CD8-positive, alpha-beta memory T cell (primary cell): ENCODE measurements at places on chromosomes 12 and 14. TPM values are rescaled to one million over a fixed set of nuclear protein-coding genes. Genes with fewer than 3 reads are reported as not detected.

Gene LMNTD1
- total RNA-seq, result not detected

Gene ERP27
- total RNA-seq, result 2.1 TPM

Gene OR4K15
- total RNA-seq, result not detected

Gene SLC6A13
- total RNA-seq, result 0.31 TPM

Gene CLEC9A
- total RNA-seq, result not detected

Gene ABCC9
- total RNA-seq, result not detected

Gene GDF3
- total RNA-seq, result not detected

Gene TAS2R31
- total RNA-seq, result 1.0 TPM

Gene AKAP5
- 3.1 TPM for total RNA-seq

Gene OR10AD1
- not detected for total RNA-seq

GRCh38 chr12:65266408-65266807 is 12.1 kb upstream of the MSRB3 start:
- H3K4me1 ChIP-seq, result no peaks in the 10 kb centered on the region
- H3K36me3 ChIP-seq, result no peaks in the 10 kb centered on the region
- DNase-seq, result no peak
- no peaks in the 10 kb centered on the region for H3K27me3 ChIP-seq
- no peak overlapping the region for H3K4me3 ChIP-seq
- no peak overlapping the region for H3K27ac ChIP-seq

- H3K27me3 ChIP-seq, result no peaks in the 10 kb centered on the region
- H3K4me1 ChIP-seq, result no peaks in the 10 kb centered on the region
- H3K36me3 ChIP-seq, result no peaks in the 10 kb centered on the region
- DNase-seq, result no peak
These were observed 142.6 kb downstream of the MIPOL1 start for GRCh38 chr14:37340353-37340752.

DNA sequence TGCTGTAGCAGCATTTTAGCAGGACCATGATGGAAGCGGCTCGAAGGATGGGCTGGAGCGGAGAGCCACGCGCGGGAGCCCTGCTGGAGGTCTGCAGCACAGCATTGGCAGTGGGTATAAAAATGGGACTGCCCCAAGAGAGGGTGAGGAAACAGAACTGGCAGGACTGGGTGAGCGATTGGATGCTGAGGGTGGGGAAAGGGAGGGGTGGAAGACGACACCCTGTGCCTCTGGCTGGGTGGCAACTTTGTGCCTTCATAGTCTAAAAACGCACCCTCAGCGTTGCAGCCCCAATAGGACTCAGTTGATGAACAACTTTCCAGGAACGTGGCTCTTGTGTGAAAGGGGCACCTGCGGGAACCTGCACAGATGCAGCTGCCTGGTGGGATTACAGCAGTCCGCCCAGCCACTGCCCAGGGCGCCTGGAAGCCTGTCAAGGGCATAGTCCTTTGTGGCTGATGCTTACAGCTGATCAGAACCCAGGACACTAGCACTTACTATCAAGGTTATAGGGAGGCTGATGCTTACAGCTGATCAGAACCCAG is 73.0 kb downstream of the NINJ2 start:
- H3K4me1 ChIP-seq, result no peaks in the 10 kb centered on the region
- H3K4me3 ChIP-seq, result no peak overlapping the region
- no peak overlapping the region for H3K27ac ChIP-seq

- DNase-seq, result no peak
- no peaks in the 10 kb centered on the region for H3K36me3 ChIP-seq
- H3K27ac ChIP-seq, result no peak overlapping the region
- H3K27me3 ChIP-seq, result no peaks in the 10 kb centered on the region
- no peak overlapping the region for H3K4me3 ChIP-seq
These were observed 2.9 kb upstream of the TDRD9 start for GRCh38 chr14:103925316-103925715.

GRCh38 chr12:12527820-12528296 is 34.8 kb downstream of the DUSP16 start:
- peaks cover 27% of the 10 kb centered on the region for H3K4me1 ChIP-seq
- DNase-seq, result no peak
- H3K4me3 ChIP-seq, result no peak overlapping the region
- H3K27me3 ChIP-seq, result no peaks in the 10 kb centered on the region
- no peak overlapping the region for H3K27ac ChIP-seq

- no peaks in the 10 kb centered on the region for H3K4me1 ChIP-seq
- no peak overlapping the region for H3K27ac ChIP-seq
These were observed 39.8 kb downstream of the TMTC3 start for GRCh38 chr12:88181881-88182280.

DNA sequence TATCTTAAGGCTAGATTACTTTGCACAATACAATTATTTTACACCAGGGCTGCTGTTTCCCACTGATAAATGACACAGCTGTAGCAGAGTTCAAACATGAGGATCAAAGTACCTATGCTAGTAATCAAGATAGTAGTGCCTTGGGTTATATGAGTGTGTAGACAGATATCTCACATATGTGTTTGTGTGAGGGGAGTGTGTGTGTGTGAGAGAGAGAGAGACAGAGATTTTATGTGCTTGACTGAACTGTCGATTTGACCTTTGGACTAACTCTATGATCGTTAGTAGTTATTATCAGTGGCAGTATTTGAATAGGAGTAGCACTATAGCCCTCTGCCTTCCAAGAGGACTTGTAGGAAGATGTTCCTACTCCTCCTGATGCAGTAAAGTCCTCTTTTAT is 15.5 kb downstream of the PLEKHA5 start:
- no peaks in the 10 kb centered on the region for H3K36me3 ChIP-seq
- H3K4me1 ChIP-seq, result no peaks in the 10 kb centered on the region
- DNase-seq, result no peak
- no peak overlapping the region for H3K4me3 ChIP-seq

DNA sequence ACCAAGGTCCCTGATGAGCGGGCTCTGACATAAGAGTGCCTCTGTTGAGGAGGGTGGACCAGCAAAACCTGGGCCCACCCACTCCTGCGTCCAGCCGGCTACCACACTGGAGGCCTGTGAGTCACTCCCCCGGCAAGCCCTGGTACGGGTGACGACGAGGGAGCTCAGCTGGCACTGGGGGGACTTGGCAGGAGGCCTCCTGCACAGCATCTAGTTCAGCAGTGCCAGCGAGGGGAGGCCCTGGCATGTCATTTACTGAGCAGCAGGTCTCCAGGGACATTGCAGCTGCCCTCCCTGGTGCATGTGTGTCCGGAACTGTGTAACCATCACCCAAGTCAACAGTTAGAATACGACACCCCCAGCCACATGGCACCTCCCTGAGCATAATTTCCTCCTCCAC is 24.4 kb downstream of the CD9 start:
- no peaks in the 10 kb centered on the region for H3K36me3 ChIP-seq
- no peak overlapping the region for H3K27ac ChIP-seq
- no peak overlapping the region for H3K4me3 ChIP-seq
- no peak for DNase-seq
- no peaks in the 10 kb centered on the region for H3K27me3 ChIP-seq

GRCh38 chr14:96094211-96094610 is 55.0 kb downstream of the C14orf132 start:
- no peaks in the 10 kb centered on the region for H3K36me3 ChIP-seq
- DNase-seq, result no peak
- no peak overlapping the region for H3K4me3 ChIP-seq
- no peaks in the 10 kb centered on the region for H3K27me3 ChIP-seq
- no peaks in the 10 kb centered on the region for H3K4me1 ChIP-seq

GRCh38 chr12:11412731-11413130 is 17.4 kb upstream of the PRB2 start:
- H3K4me3 ChIP-seq, result no peak overlapping the region
- H3K36me3 ChIP-seq, result no peaks in the 10 kb centered on the region
- H3K4me1 ChIP-seq, result no peaks in the 10 kb centered on the region
- no peak for DNase-seq
- no peak overlapping the region for H3K27ac ChIP-seq

DNA sequence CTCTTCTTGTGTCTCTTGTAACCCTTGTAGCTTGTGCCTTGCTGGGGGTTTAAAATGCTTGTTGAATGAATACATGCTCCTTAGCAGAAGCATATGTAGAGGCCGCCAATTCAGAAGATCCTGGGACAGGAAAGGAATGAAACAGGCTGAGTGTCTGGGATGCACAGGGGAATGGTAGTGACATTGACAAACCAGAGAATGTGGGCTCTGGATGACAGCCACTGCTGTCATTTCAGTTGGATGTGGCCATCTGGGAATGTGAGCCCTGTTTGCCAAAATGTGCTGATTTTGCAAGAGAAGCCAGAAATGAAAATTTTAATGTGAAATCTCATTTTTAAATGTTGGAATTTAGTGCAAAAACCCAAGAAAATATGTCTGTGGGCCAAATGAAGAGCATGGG is 136.8 kb downstream of the DACT1 start:
- H3K4me1 ChIP-seq, result no peaks in the 10 kb centered on the region
- no peak overlapping the region for H3K4me3 ChIP-seq
- H3K36me3 ChIP-seq, result no peaks in the 10 kb centered on the region
- DNase-seq, result no peak

GRCh38 chr12:26195250-26195640 is at the start of gene SSPN:
Gene SSPN (plus strand): TSS chr12:26195573. CDS start chr12:26195673, 100 bp downstream.
- no peaks in the 10 kb centered on the region for H3K4me1 ChIP-seq
- no peaks in the 10 kb centered on the region for H3K36me3 ChIP-seq
- DNase-seq, result no peak

GRCh38 chr14:75429562-75429961 is 1.7 kb downstream of the JDP2 start:
- peaks cover 10% of the 10 kb centered on the region for H3K27me3 ChIP-seq
- H3K36me3 ChIP-seq, result no peaks in the 10 kb centered on the region
- no peak for DNase-seq
- peaks cover 6% of the 10 kb centered on the region for H3K4me1 ChIP-seq
- no peak overlapping the region for H3K4me3 ChIP-seq
- H3K27ac ChIP-seq, result no peak overlapping the region

GRCh38 chr12:88153959-88154358 is 11.9 kb downstream of the TMTC3 start:
- no peak overlapping the region for H3K27ac ChIP-seq
- no peak for DNase-seq
- H3K36me3 ChIP-seq, result no peaks in the 10 kb centered on the region
- no peaks in the 10 kb centered on the region for H3K4me1 ChIP-seq
- H3K4me3 ChIP-seq, result no peak overlapping the region

DNA sequence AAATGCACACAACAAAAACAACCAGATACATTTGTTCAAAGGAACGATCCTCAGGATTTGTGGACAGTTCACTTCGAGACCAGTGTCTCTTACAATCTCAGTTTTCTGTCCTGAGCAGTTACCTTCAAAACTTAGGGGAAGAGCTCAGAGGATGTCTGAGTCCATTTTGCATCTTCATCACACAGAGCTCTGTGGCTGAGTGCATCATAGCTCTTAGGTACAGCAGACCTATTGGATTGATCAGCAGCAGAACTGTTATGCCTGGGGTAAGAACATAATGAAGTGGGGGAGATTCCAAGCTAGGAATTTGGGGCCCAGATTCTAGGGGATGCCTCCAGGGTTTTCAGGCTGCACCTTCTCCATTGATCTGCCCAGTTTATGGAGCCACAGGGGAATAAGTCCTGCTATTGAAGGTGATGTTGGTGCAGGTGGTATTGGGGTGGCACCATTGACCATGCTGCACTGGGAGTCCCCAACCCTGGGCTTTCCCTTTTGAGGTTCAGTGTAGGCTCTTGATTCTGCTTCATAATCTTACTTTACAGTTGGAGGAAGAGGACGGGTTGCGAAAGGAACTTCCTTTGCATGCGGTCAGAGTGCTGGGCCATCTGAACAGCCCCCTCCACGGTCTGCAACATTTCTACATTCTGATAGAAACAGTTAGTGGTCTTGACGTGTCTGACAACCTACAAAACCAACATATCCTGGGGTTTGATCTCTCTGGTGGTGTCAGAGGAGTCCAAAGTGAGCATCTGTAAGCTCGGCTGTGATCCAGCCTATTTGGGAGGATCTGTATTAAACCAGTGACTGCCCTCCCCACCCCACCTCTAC is 112.8 kb downstream of the CHST11 start:
- no peaks in the 10 kb centered on the region for H3K36me3 ChIP-seq
- H3K4me3 ChIP-seq, result no peak overlapping the region
- H3K27ac ChIP-seq, result no peak overlapping the region
- H3K4me1 ChIP-seq, result peaks cover 49% of the 10 kb centered on the region
- no peaks in the 10 kb centered on the region for H3K27me3 ChIP-seq

- no peaks in the 10 kb centered on the region for H3K36me3 ChIP-seq
- no peak overlapping the region for H3K27ac ChIP-seq
- H3K27me3 ChIP-seq, result no peaks in the 10 kb centered on the region
- H3K4me1 ChIP-seq, result peaks cover 32% of the 10 kb centered on the region
- DNase-seq, result no peak
These were observed 156.6 kb upstream of the BTG1 start for GRCh38 chr12:92302041-92302829.
